ENCODE measurements at places on chromosomes 7 and 10.

GRCh38 chr7:142969183-142969582 is 7.0 kb upstream of the KEL start:
- no peak for DNase-seq

GRCh38 chr10:5731559-5731958 is 46.9 kb downstream of the TASOR2 start:
- no peak for DNase-seq

GRCh38 chr7:77199013-77199966 is at the start of gene FGL2:
Gene FGL2, minus strand, starts transcription at chr7:77199819. Its CDS starts 26 bp downstream, at chr7:77199793.
- peak; percentile 6 for DNase-seq

DNA sequence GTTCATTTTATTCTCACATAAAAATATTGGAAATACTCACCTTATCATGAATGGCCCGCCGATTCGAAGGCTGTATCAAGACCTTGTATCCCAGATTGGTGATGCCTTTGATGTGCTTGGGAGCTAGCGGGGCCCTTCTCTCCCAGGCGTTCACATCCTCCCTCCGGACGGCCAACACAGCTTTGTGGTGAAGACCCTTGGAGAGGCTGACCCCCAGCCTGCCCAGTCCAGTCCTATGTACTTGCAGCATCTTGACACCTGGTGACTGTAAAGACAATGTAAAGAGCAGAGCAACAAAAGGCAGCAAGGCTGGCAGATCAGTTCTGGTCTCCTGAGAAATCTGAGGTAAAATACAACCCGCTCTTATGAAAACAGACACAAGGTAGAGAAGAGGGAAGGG is 10.6 kb downstream of the AASS start:
- no peak for DNase-seq

DNA sequence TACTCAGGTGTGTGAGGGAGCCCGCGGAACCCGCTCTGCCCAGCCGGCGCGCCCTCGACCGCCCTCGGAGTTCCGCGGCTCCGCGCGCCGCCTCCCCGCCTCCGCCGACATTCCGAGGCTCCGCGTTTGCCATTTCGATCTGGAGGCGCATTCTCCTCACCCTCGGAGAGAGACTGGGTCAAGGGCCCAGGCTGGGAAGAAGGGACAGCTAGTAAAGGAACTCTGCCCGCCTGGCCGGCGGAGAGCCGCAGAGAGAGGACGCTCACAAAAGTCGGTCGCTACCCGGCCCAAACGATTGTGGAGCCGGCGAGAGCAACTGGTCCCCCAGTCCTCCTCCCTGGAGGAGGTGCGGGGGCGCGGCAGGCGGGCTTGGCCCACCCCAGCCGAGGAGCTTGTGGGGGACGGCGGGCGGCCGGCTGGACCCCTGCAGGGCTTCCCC is 74.5 kb upstream of the LEP start:
- no peak for DNase-seq

DNA sequence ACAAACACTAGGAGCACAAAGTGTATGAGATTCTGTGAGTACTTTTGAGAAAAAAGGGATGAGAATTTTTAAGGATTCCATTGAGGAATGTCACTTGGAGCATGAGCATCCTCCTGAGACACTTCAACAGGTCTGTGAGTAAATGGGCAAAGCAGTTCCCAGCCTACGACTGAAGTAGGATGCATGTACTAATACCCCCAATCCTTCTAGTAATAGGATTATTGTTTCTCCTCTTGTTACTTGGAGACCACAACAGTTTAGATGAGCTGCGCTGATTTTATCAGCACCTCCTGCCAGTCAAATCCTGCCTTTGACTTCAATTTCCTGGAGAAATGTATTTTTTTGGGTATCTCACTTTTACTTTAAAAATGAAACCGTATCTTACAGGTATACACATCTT is 820 bp downstream of the BBS9 start:
- DNase-seq = no peak

All from stimulated activated CD8-positive, alpha-beta memory T cell treated with anti-CD3 and anti-CD28 coated beads, Interleukin-15, amount 100 ng/mL, for 48 hours (primary cell).